ENCODE measurements at places on chromosomes 7 and 10.

DNA sequence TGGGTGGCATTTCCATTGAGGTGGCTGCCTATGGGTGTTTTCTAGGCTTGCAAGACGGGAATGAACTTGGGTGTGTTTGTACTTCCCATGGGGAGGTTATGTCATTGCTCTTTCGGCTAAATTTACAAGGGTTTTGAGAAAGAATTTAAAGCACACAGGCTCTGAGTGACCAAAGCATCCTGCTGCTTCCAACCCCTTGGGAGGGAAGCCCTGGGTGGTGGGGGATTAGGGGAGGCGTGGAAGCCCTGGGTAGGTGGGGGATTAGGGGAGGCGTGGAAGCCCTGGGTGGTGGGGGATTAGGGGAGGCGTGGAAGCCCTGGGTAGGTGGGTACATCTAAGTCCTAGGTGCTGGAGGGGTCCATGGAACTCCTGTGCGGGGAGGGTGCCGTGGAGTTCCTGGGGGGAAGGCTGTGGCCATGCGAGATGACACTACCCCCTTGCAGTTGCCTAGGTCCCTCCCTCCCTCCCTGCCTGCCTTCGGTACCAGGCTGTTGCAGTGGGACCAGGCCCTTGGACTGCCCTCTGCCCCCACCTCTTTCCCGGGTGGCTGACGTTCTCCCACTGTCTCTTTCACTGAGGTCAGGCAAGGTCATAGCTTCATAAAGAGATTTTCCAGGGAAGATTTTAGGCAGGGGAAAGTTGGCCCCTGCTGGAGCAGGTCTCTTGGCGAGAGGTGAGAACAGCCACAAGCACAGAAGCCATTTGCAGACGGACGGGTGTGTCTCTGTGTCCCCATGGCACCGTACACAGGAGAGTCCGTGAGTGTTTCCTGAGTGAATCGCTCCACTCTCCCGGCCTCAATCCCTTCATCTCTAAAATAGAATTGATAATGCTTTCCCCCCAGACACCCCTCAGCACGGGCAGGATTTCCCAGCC, 19.5 kb downstream of the PRF1 start:
- DNase-seq = no peak

DNA sequence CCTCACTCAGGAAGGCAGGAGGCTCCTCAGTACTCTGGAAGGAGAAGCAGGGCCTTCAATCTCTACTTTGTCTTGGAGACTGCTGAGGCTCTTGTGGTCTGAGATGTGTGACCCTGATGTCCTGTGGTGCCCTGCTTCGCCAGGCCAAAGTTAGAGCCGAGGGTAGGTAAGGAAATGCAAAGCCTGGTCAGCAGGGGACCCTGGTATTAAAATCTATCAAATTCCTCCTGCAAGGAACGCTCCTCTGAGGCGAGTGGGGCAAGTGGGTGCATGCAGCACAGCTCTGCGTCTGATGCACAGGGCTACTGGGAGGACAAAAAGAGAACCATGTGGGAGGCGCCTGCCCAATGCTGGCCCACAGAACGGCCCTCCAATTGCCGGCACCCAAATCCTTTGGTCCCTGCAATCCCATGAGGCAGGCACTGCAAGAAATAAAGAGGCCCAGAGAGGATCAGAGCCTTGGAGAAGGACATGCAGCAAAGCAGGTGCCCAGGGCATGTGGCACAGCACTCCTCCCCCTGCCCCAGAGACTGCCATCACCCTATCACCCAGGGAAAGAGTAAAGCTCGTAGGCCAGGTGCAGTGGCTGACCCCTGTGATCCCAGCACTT, 23.1 kb upstream of the ZMIZ1 start:
- DNase-seq = no peak

GRCh38 chr7:45988405-45989057, 67.5 kb upstream of the IGFBP3 start:
- no peak for DNase-seq

- DNase-seq = no peak
These were observed 3.1 kb upstream of the ZNF12 start for GRCh38 chr7:6709808-6710207.

DNA sequence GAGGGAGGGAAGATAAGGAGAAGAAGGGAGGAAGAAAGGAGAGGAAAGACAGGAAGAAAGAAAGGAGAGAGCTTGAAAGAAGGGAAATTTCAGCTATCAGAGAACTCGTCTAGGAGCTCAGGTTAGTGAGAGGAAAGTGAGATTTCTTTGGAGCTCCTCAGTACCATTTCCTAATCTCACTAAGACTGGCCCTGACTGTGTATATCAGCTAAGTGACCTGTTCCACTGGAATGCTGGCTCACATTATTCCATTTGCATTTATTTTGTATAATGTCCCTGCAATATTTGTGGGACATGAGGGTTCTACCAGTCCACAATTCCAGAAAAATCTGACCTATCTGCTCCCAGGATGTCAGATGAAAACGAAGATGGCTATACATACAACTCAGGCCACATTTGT, 114.7 kb upstream of the CELF2 start:
- no peak for DNase-seq

- DNase-seq = peak; percentile 7
These were observed 179.3 kb downstream of the NPSR1 start for GRCh38 chr7:34837316-34837715.

DNA sequence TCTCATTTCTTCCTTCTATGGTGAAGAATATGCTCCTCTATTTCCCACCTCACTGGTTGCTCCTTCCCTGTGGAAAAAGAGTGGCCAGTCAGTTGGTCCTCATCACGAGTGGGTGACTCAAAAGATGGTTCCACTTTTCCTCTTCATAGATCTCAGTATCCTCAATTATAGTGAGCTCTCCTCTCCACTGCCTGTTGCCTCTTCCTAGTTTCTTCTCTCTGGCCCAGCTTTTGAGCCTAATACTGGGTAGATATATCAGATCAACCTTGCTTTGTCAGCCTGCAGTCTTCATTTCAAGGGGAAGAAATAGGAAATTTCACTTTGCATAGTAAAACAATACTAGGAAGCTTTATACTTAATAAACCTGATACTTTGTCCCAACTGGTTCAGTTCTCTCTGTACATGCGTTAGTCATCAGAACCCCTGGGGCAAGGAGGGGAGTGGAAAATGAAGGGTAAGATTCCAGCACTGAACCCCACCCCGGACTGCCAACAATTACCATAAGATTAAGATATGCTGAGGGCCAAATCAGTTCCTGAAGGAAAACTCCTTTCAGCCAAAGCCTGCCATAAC, 15.5 kb upstream of the WNT16 start:
- no peak for DNase-seq

DNA sequence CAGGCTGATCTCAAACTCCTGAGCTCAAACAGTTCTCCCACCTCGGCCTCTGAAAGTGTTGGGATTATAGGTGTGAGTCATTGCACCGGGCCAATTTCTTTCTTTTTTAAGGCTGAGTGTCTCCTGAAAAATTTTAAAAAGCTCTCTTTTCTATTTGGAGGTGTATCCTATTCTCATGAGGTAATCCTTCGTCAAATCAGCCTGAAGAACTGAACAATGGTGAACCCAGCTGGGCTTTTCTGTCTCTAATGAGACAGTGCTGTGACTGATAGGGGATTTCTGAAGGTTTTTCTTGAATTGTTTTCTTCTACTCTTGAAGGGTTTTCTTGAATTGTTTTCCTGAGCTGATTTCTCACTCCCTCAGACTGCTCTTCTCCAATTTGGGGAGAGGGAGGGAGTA, 30.9 kb upstream of the CALU start:
- DNase-seq = no peak

GRCh38 chr7:127933146-127933545, 98.1 kb downstream of the LRRC4 start:
- DNase-seq = no peak

GRCh38 chr10:74910241-74910975, 84.0 kb downstream of the KAT6B start:
- DNase-seq = no peak

DNA sequence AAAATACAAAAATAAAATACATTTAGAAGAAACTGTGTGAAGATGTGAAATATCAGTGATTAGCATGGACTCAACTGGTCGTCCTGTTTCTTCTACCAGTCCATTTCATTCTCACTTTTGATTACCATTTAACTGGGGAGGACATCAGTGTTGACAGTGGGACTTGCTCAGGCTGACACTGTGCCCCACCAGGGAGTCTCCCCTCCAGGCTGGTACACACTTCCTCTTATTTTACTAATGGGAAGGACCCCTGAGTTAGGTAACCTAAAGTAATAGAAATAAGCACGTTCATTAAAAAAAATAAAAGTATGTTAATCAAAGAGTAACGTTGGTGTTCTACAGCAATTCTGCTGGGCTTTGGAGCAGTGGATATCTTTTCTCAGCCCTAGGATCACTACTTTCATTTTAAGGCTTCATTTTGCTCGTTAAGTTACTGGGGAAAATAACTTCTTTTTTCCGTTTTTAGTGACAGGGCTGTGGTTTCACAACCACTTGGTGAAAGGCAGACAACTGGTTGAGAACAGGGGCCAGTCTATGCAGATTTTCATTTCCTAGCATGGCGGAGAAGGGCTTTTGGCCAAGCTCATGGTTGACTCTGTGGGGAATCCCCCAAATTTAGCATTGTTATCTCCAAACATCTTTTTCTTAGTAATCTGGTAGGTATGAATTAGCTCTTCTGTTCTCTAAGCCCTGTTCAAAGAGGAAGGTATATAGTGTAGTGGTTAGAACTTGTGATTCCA, 2.1 kb downstream of the SNX10 start:
- no peak for DNase-seq

DNA sequence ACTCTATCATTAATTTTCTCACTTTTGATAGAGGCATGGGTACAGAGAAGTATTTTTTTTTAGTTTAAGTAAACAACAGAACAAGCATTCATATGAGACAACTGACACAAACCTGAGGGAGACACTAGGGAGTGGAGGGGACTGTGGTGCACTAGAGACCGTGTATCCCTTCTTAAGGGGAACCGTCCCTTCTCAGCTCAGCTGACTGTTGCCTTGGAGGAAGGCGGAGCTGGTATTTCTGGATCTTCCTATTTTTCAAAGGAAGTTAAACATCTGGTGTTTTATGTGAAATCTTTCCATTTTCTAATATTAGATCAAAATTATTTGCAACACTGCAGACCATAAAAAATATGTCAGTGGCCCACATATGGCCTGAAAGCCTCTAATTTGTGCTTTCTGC, 113.6 kb upstream of the MACROH2A2 start:
- DNase-seq = no peak

DNA sequence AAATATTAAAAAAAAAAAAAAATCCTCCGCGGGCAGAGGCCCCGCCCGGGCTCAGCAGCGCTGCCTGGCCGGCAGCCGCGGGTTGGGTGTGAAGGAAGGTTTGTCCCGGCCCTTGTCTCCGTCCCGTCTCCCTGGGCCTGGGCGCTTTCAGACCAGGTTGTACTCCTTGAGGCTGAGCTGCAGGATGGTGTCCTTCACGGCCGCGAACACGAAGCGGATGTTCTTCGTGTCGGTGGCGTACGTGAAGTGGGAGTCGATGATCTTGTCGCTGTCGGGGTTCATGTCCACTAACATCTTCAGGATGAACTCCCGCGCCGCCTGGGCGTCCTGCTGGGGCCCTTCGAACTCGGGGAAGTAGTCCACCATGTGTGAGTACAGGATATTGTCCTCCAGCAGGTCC, 123.7 kb upstream of the KCTD7 start:
- no peak for DNase-seq

DNA sequence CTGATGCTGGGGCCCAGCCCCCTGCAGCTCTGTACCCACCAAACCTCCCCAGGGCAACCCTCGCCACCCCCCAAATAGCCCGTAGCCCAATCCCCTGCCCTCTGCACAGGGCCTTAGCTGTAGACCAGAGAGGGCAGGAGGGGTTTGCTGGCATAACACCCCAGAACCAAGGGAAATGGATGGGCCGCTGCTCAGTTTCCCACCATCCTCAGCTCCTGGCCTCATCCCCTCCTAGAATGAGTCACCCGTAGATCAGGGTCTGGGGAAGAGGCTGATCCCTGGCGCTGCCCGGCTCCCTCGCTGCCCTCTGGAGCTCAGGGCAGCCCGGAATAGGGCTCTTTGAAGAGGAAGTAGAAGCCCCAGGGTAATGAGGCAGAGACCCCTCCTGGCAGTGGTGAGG, 31.2 kb downstream of the LDB3 start:
- no peak for DNase-seq

DNA sequence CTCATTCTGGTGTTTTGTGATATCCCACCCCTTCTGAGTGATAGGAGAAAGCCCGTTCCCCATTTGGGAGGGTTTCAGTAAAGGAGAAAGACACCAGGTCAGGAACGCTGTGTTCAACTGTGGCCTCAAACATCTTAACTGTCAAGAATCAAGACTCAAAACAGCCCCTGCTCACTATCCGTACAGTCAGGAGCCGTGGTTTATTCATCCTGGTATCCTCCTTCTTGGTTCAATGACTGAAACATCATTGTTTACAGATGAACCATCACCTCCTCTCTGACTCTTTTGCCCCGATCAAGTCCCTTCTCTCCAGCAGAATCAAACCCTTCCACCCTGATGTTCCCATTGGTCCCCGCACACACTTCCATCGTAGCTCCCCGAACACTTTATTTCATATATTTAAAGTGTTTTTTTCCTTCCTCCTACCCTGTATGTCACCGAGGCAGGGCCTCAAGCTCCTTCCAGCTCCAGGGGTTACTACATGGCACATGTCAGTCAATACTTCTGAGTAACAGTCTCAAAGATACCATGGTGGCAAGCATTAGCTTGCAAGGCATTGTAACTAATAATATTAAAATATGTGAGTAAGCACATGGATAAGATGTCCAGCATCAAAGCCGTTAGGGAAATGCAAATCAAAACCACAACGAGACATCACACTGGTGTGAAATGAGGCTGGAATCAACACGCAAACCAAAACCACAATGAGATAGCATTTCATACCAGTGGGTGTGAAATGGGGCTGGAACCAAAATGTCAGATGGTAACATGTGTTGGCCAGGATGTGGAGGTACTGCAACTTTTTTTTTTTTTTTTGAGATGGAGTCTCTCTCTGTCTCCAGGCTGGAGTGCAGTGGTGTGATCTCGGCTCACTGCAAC, 124.7 kb upstream of the C1QL3 start:
- no peak for DNase-seq

GRCh38 chr7:99728615-99729014, 6.4 kb downstream of the CYP3A7 start:
- DNase-seq = no peak

- no peak for DNase-seq
These were observed 209.6 kb downstream of the EMX2 start for GRCh38 chr10:117752103-117752502.

GRCh38 chr7:31782411-31782991, 95.5 kb downstream of the PPP1R17 start:
- DNase-seq = peak; percentile 45

- no peak for DNase-seq
These were observed 53.2 kb upstream of the ABCB4 start for GRCh38 chr7:87528730-87529129.

DNA sequence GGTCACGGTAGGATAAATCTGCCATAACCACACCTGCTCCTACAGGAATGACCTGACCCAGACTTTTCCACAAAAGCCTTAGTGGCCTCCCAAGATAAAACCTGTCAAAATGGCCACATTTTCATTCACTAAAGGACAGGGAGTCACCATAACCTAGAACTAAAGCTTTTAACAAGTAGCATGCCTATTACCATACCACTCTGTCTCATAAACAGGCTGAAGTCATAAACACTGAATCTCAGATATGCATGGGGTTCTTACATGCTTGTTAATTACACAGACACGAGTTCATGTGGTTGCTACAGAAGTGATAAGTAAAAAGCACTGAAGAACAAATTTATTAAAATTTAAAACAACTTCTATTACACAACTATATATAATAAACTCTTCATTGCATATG, 56.0 kb downstream of the HIPK2 start:
- no peak for DNase-seq

GRCh38 chr7:157684909-157685429, 348.2 kb downstream of the DNAJB6 start:
- DNase-seq = no peak

- no peak for DNase-seq
These were observed 21.6 kb upstream of the GIMAP2 start for GRCh38 chr7:150663802-150664494.
